Stimulated activated CD8-positive, alpha-beta memory T cell treated with anti-CD3 and anti-CD28 coated beads, Interleukin-15, amount 100 ng/mL, for 48 hours (primary cell): ENCODE measurements at places on chromosomes 3 and 15.

- no peak for DNase-seq
These were observed 52.9 kb upstream of the RNU6-1 start for GRCh38 chr15:67892559-67893377.

- DNase-seq, result no peak
These were observed 40.6 kb upstream of the NMNAT3 start for GRCh38 chr3:139718415-139718814.

- no peak for DNase-seq
These were observed 325.0 kb upstream of the CFAP20DC start for GRCh38 chr3:59374818-59375211.

- DNase-seq, result no peak
These were observed 124.9 kb upstream of the PRR20G start for GRCh38 chr3:127412578-127413317.

- no peak for DNase-seq
These were observed 6.7 kb downstream of the NUTM1 start for GRCh38 chr15:34349769-34350168.

DNA sequence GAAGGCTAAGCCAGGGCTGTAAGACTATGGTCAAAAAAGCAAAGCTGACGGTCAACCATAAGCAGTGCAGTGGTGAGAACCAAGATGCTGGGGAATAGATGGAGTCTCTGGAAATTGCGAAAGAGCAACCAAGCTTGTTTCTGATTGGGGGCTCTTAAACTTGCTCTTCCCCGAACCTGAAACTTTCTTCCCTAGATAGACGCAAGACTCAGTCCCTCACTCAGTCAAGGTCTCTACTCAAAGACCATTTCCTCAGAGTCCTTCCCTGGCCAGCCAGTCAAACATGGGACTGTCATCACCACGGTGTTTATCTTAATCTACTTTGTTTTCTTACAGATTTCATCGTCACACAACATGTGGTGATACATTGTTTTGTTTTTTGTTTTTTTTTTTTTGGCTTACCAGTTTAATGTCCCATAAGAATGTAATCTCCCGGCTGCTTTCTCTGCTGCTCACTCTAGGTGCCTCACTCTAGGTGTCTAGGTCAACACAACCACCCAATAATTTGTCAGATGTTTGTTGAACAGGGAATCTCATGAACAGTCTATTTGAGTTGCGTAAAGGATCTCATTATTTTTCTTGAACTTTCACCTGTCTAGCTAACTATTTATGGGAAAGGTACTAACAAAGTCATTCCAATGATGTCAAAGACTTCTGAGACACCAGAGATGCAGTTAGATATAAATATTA is 495.4 kb downstream of the FOXP1 start:
- no peak for DNase-seq

DNA sequence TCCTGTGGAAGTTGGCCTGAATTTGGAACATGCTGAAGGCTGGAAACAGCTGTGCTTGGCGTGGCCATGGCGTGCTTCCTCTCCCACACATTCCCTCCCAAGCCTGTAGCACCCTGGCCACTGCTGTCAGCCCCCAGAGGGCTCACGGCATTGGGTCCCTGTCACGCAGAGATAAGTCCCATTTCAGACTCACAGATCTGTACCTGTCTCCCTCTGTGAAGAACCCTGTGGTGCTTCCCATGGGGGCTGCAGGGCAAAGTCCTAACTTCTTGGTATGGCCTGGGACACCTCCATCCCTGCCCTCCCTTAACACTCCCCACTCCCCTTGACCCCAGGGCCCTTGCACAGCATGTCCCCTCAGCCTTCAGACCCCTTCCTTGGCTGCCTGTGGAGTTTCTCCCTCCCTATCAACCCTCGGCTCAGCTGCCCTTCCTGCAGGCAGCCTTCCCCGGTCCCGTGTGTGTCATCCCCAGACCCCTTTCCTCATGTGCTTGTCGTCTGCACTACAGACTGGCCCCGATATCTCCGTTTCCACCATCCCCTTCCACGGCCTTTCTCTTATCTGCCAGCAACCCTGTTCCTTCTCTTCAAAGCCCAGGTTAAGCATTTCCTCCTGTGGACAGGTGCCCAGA is 28.6 kb downstream of the ABTB1 start:
- no peak for DNase-seq

DNA sequence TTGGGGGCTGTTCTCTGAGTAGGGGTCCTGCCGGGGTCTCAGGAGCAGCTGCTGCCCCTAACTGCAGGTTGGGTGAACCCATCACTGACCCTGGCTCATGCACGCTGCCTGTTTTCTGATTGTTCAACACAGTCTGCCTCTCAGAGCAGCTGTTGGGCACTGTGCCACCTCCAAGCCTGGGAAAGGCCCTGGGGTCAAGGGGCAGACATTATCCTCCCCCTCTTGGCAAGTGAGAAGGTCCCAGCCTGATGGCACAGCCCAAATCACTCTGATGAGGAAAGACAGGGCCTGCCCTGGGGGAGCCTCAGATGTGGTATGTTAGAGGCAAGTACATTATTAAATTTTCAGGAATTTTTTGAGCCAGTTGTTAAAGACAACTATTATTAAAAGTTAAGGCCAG is 14.1 kb upstream of the GNAT1 start:
- no peak for DNase-seq

DNA sequence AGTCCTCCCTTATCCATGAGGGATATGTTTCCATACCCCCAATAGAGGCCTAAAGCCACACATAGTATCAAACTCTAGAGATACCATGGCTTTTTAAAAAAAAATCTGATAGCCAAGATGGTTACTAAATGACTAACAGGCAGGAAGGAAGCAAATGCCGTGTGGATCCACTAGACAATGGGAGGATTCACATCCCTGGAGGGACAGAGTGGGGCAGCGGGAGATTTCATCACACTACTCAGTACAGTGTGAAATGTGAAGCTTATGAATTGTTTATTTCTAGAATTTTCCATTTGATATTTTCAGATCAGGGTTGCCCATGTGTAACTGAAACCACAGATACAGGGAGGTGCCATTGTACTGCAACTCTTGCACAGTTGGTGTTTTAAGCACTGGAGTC is 826.6 kb downstream of the SQOR start:
- no peak for DNase-seq

- DNase-seq, result no peak
These were observed 3.9 kb downstream of the CILP start for GRCh38 chr15:65207280-65207840.

DNA sequence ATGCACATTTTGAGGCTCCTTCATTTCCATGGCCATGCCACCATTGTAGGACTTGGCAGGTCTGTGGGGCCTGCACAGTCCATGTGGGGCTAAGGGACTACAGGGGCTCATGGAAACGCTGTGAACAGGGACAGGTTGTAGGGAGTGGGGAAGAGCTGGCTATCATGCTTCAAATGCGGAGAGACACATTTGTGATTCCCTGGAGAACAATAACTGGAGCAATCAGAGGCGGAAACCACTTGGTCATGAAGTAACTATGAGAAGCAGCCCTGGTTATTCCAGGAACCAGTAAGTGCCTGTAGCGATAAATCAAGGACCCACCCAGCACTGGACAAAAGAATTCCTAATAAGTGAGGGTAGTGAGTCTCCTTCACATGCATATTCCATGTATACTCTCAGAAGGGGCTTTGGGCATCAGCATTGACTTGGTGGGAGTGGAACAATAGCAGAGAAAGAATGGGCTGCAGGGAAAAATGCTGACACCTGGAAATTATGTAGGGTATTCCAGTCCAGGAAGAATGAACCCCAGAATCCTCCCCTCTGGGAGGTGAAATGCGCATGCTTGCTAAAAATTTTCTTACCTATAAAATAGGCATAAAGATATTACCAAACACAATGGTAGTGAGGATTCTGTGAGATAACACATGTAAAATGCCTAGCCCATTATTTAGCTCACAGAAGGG is 251.4 kb upstream of the ROPN1 start:
- no peak for DNase-seq

- DNase-seq, result no peak
These were observed 9.1 kb upstream of the SYN2 start for GRCh38 chr3:11995120-11995519.

GRCh38 chr3:171225165-171225564 is 198.6 kb upstream of the SLC2A2 start:
- no peak for DNase-seq

GRCh38 chr15:54094661-54095060 is 116.4 kb downstream of the UNC13C start:
- DNase-seq, result no peak

DNA sequence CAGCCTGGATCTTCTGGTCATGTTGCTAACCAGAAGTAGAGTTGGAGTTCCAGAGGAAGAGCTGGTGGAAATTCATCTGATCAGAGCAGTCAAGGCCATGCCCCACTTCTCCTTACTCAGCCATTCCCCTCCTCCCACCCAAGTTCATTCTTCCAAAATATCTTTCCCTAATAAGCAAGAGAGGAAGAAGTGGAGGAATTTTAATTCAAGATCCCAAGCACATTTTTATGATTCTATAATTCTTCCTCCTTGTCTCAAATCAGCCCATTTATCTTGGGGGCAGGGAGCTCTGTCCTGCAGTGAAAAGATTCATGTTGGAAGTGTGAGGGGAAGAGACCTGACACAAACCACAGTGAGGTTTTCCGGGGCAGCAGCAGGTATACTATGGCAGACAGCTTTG is 85.0 kb upstream of the GALNT15 start:
- no peak for DNase-seq

GRCh38 chr3:119831022-119831421 is 49.1 kb downstream of the NR1I2 start:
- no peak for DNase-seq

DNA sequence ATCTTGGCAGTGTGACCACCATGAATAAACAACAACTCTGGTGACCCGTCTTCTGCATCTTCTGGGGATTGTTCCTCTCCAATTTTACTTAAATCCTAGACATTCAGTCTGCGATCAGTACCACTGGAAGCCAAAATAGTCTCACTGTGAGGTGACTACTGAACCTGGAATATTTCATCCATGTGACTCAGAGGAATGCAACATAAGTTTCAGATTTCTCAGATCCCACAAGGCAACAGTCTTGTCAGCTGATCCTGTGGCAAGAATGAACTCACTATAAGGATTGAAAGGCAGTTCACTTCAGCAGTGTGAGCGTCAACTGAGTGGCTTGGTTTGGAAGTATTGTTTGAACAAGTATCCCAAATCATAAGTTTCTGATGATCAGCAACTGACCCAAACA is 13.2 kb downstream of the NSUN3 start:
- no peak for DNase-seq

DNA sequence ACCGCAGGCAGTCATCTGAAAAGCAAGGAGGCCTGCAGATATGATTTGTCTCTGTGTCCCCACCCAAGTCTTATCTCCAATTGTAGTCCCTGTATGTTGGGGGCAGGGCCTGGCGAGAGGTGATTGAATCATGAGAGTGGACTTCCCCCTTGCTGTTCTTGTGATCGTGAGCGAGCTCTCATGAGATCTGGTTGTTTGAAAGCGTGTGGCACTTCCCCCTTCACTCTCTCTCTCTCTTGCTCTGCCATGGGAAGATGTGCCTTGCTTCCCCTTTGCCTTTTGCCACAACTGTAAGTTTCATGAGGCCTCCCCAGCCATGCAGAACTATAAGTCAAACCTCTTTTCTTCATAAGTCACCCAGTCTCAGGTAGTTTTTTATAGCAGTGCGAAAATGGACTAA is 83.3 kb downstream of the TMCO5A start:
- no peak for DNase-seq

- no peak for DNase-seq
These were observed 8.9 kb downstream of the ACAN start for GRCh38 chr15:88812133-88812532.

GRCh38 chr15:80162059-80162554 is 9.3 kb downstream of the FAH start:
- DNase-seq, result no peak

DNA sequence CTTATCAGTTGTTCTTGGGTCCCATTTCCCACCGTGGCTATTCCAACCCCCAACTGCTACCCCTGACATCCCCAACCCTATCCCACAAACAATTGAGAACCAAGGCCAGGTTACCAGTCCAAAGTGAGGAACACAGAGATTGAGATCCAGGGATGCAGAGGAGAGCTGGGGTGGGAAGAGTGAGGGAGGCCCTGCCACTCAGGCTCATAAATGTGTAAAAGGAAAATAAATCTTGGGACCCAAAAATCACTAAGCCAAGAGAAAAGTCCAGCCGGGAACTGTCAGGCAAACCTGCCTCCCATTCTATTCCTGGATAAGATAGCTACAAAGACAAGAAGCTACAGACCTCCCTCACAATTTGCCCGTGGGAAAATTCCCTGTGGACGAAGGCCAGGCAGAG is 101.1 kb upstream of the DLG1 start:
- no peak for DNase-seq

DNA sequence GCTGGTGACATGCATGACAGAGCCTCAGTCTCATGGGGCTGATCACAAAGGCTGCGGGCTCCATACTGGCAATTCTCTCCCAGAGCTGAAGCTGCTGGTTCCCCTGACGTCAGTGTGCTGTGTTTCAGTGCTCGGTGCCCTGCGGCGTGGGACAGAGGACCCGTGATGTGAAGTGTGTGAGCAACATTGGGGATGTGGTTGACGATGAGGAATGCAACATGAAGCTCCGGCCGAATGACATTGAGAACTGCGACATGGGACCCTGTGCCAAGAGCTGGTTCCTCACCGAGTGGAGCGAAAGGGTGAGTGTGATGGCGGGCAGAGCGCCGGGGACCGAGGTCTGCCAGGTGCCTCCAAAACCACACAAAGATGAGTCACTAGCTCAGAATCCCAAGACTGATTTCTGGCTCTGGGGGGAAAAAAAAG is 62.0 kb upstream of the NR2E3 start:
- DNase-seq, result no peak

- no peak for DNase-seq
These were observed 14.2 kb upstream of the MAGI1 start for GRCh38 chr3:66052721-66053549.

DNA sequence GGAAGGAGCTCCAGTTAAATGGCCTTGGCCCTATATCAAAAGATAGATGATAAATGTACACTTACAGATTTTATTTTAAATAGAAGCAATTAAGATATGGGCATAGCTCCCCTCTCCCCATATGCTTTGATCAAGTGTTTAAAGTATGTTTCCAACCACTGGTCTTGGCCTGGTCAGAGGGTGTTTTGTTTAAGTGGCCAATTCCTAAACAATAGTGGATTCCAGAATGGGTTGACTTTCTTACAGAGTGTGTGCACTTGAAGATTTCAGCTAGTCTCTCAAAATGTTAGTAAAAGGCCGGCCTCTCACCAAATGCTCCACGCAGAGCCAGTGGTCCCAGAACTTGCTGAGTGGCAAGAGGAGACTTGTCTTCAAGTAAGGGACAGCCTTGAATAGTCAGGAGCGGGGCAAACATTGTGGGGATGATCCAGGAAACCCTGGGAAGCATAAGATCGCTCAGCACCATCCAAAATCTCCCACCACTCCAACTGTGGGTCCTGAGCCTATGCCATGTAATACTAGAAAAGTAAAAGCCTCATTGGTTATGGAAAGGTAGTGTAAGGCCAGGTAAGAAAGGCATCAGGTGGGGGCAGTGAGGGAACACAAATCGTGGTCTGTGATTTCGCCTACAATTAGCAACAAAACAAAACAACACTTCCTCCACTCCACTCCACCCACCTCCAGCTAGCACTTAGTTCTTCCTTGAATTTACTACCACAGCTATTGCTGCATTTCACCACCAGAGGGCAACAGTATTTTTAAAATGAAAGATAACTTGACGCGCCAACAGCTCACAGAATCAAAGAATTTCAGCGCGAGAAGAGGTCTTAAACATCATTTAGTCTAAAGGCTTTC is 4.8 kb downstream of the RARRES1 start:
- DNase-seq, result no peak
